SK-MEL-5 (cell line): ENCODE measurements at places on chromosomes 7 and 10.

DNA sequence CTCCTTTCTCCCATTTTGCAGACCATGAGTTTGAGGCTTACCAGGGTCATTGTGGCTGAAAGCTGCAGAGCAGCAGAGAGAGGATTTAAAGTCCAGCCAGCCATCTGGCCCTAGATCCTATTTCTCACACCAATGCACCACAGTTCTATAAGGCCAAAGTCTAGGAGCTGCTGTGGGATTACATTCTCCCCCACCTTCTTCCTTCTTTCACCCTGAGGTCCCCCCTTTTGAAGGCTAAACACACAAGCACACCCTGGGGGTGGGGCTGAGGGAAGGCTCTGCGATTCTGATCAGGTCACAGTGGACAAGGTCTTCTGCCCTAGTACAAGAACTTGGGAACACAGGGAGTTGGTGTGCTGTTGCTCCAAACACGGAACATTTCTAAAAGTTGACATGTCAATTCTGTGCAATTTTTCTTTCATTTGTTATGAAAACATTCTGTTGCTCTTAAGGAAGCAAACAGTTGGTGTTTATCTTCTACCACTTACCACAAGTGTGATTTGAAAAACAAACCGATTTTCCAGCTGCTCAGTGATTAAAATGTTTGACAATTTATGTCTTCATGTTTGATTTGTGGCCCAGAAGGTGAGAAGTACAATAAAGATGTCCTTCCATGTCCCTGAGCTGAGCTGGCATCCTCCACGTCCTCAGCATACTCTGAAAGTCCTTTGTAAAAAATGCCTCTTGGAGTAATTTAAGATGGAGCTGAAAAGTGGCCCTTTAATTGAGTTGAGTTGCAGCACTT lies 271.6 kb upstream of the PPP2R2D start:
- DNase-seq: no peak

- no peak for DNase-seq
These were observed 74.8 kb downstream of the FAM185A start for GRCh38 chr7:102823390-102824119.

DNA sequence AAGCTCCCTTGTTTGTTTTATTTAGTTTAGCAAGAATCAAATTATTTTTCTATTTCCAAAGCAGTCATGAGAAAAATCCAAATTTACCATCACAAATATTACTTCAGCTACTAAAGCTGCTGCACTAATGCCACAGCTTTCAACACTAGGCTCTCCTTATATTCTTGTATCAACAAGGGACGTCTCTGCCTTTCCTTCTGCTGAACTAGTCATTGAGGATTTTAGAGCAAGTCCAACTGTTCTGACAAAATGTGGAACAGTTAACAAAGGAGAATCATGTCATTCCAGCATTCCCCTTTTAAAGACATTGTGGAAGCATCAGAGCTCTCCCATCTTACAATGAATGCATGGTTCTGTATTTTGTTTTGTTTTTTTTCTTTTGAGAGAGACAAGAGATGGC lies 28.6 kb downstream of the FAM13C start:
- DNase-seq: no peak

GRCh38 chr7:107684947-107685463 lies 24.4 kb downstream of the SLC26A4 start:
- DNase-seq: no peak

DNA sequence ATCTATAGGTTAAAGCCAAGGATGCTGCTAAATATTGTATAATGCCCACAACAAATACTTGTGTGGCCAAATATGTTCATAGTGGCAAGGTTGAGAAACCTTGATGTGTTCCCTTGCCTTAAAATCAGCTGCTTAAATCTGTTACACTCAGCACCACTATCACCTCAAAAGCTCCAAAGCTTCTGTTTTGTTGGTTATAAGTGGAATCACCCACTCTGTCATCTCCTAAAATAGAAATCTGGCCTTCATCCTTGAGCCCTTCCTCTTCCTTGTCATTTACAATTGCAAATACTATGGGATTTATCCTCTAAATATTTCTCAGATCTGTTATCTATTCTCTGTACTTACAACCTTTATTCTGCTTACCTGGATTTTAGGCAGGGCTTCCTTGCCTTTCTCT lies 61.4 kb downstream of the CPED1 start:
- DNase-seq: no peak

DNA sequence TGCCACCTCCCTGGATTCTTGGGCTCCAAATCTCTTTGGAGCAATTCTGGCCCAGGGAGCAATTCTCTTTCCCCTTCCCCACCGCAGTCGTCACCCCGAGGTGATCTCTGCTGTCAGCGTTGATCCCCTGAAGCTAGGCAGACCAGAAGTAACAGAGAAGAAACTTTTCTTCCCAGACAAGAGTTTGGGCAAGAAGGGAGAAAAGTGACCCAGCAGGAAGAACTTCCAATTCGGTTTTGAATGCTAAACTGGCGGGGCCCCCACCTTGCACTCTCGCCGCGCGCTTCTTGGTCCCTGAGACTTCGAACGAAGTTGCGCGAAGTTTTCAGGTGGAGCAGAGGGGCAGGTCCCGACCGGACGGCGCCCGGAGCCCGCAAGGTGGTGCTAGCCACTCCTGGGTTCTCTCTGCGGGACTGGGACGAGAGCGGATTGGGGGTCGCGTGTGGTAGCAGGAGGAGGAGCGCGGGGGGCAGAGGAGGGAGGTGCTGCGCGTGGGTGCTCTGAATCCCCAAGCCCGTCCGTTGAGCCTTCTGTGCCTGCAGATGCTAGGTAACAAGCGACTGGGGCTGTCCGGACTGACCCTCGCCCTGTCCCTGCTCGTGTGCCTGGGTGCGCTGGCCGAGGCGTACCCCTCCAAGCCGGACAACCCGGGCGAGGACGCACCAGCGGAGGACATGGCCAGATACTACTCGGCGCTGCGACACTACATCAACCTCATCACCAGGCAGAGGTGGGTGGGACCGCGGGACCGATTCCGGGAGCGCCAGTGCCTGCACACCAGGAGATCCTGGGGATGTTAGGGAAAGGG lies 913 bp downstream of the NPY start:
- no peak for DNase-seq

GRCh38 chr10:122473116-122473515 lies 11.8 kb downstream of the HTRA1 start:
- no peak for DNase-seq

DNA sequence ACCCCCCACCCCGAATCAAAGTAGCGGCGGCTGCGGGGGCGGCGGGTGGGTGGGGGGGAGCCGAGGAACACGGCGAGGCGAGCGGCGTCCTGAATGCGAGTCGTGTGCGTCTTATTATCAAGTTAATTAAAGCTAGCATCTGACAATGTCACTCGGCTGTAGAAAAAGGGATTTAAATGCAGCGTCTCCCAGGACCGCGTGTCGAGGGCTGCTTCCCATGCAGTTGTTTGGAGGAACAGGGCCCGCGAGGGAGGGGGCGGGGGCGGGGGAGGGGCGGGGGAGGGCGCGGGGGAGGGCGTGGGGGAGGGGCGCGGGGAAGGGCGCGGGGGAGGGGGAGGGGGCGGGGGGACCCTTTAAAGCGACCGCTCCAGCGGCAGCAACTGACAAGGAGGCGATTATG lies 2.7 kb upstream of the UNCX start:
- no peak for DNase-seq
